ENCODE measurements at places on chromosomes 2 and 18.
A peak's percentile ranks its signal among the peaks of the same experiment; 100 is the strongest.

- no peak for DNase-seq
Observed at GRCh38 chr18:907115-907884, 2.6 kb downstream of the ADCYAP1 start.

DNA sequence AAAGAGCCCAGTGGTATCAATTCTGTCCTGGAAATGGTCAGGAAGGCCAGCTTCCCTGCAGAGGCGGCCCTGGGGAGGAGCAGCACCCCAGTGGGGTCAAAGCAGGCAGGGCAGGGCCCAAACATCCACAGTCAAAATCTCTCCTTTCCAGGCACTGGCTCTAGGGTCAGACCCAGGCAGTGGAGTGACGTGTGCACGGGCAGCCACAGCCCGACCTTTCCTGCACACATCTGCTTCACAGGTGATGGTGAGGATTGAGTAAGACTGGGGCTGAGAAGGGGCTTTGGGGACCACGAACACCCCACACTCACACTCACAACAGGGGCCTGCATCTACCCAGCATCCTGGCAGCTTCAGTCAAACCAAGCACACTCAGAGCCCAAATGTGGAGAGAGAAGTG is 97.8 kb upstream of the GLI2 start:
- no peak for DNase-seq

GRCh38 chr2:210496512-210496911 is 20.0 kb upstream of the LANCL1 start:
- no peak for DNase-seq

DNA sequence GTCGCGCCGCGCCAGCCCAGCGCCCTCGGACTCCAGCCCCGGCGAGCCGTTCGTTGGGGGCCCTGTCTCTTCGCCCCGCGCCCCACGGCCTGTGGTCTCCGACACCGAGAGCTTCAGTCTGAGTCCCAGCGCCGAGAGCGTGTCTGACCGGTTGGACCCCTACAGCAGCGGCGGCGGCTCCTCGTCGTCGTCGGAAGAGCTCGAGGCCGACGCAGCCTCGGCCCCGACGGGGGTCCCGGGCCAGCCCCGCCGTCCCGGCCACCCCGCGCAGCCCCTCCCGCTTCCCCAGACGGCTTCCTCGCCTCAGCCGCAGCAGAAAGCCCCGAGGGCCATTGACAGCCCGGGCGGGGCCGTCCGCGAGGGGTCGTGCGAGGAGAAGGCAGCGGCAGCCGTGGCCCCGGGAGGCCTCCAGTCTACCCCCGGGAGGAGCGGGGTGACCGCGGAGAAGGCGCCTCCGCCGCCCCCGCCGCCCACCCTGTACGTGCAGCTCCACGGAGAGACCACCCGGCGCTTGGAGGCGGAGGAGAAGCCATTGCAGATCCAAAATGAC is 1.4 kb downstream of the PHLPP1 start:
- DNase-seq = peak; percentile 10

DNA sequence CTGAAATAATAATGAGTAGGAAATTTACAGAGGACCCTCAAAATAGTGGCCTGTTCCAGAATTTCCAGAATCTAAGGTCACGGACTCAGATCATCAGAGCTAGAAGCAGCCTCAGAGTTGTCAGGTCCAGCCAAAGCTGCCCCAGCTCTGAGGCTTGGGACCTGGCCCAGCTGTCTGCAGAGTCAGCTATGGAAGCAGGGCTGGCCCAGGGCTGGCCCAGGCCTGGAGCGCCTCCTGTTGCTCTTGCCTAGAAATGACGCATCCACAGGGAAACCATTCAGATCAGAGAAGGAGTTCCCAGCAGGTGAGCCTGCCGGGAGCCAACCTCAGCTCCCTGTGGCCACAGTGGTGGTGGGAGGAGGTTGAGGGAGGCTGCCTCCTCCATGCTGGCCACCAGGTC is 106.7 kb upstream of the ARL4C start:
- no peak for DNase-seq

DNA sequence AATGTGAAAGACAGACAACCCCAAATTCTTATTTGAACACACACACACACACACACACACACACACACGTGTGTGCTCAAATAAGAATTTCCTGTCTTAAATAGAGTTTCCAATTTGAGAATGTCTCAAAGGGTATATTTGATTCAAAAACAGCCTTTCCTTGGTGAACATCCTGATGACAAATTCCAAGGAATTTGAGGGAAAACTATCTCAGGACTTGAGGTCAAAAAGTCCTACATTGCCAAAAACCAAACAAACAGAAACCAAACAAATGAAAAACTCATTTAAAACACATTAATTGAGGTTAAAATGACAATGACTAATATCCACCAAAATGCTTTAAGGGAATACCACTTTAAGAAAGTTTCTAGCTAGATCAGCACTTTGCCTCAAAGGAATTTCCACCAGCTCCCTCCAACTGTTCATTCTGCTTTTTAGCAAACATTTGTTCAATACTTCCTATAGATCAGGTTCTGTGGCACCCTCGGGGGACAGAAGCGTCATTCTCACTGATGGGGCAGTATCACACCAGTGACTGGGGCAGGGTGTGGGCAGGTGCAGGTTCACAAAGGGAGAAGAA is 232.1 kb upstream of the TRIB2 start:
- no peak for DNase-seq

- no peak for DNase-seq
Observed at GRCh38 chr2:56450047-56450446, 266.3 kb downstream of the CCDC85A start.

GRCh38 chr2:100730290-100730868 is 89.6 kb upstream of the NPAS2 start:
- DNase-seq = peak; percentile 76

- peak; percentile 57 for DNase-seq
Observed at GRCh38 chr18:44130376-44130942, 550.2 kb upstream of the SETBP1 start.

- peak; percentile 29 for DNase-seq
Observed at GRCh38 chr18:57107140-57107832, 39.6 kb upstream of the BOD1L2 start.

- no peak for DNase-seq
Observed at GRCh38 chr2:147232225-147232669, 612.6 kb upstream of the ACVR2A start.

- DNase-seq = no peak
Observed at GRCh38 chr18:26780520-26781325, 84.8 kb downstream of the AQP4 start.

DNA sequence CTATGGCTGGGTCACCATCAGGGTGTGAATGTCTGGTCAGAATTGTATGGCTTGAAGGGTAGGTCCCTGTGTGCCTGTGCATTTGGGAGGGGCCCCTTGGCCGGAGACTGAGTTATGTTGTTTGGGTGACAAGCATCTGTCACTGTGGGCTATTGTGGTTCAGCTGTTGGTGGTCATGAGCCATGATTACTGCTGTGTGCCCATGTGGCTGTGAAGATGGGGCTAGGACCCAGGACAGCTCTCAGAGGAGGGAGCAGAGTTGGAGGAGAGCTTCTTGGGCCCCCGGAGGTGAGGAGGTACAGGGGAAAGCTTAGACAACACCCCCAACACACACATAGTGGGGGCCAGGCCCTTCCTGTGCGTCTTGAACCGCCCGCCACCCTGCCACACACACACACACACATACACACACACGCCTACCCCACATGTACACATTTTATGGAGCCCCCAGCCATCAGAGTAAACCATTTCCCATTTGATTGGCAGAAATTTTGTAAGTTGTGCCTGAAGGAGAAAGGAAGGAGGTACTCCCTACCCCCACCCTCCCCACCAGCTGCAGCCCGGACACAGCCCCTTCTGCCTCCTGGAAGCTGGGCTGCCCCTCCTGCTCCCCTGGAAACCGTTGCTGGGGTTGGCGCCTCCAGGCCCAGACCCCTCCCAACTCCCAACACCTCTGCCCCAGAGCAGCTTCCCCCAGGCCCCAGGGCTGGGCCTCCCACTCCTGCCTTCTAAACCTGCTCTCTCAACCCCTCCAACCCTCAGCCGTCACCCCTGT is 2.0 kb downstream of the GAREM2 start:
- no peak for DNase-seq

- peak; percentile 56 for DNase-seq
Observed at GRCh38 chr2:128754246-128754724, 435.6 kb upstream of the HS6ST1 start.

- DNase-seq = no peak
Observed at GRCh38 chr2:122098306-122098705, 342.9 kb downstream of the TSN start.

GRCh38 chr18:9690418-9691188 is 17.5 kb upstream of the RAB31 start:
- DNase-seq = no peak

- no peak for DNase-seq
Observed at GRCh38 chr18:52570975-52571374, 231.0 kb downstream of the DCC start.

GRCh38 chr18:32714571-32715148 is 58.2 kb downstream of the KLHL14 start:
- peak; percentile 49 for DNase-seq

GRCh38 chr2:107028661-107029060 is 142.7 kb upstream of the ST6GAL2 start:
- no peak for DNase-seq

- DNase-seq = no peak
Observed at GRCh38 chr18:79930020-79930642, 21.3 kb downstream of the SLC66A2 start.

GRCh38 chr2:230505162-230505561 is 89.2 kb downstream of the SP100 start:
- DNase-seq = no peak

DNA sequence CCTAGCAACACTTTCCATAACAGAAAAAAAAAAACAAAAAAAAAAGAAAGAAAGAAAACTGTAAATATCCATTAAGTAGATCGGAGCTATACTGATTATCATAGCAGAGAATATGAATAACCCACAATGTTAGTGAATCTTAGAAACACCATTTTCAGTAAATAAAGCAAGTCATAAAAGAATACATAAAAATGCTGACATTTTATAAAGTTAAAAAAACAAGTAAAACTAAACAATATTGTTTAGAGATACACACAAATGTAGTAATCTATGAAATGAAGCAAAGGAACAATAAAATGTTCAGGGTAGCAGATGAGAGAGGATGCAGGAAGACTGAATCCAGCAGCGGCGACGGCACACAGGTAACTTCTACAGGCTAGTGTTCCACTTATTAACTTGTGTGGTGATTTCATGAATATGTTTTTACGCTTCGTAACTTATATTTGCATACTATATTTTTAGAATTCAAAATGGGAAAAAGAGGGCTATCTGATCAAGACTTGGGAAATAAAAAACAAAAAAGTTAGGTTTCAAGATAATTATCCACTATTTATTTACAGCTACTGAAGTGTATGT is 4.8 kb downstream of the ROCK2 start:
- DNase-seq = no peak

- DNase-seq = no peak
Observed at GRCh38 chr2:120863146-120863545, 127.5 kb downstream of the GLI2 start.

GRCh38 chr2:145007960-145008263 is 488.0 kb upstream of the ZEB2 start:
- DNase-seq = no peak

- peak; percentile 9 for DNase-seq
Observed at GRCh38 chr2:72211350-72211749, 63.7 kb upstream of the CYP26B1 start.

GRCh38 chr2:120632796-120633646 is 102.6 kb upstream of the GLI2 start:
- DNase-seq = no peak

- DNase-seq = no peak
Observed at GRCh38 chr2:44566059-44566458, 204.3 kb downstream of the CAMKMT start.

DNA sequence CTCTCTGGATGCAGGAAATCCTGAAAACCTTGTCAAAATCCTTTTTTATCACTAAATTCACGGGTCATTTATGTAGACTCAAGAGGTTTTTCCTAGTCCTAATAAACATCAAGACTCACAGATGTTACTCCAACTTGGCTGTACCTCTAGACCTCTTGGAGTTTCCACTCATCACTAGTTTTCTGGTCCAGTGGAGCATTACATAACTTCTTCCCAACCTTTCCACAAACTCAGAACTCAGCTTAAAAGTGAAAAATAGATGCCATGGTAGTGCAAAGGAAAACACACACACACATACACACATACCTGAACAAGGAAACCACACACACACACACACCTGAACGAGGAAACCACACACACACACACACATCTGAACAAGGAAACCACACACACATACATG is 807.2 kb downstream of the LRP1B start:
- DNase-seq = no peak

DNA sequence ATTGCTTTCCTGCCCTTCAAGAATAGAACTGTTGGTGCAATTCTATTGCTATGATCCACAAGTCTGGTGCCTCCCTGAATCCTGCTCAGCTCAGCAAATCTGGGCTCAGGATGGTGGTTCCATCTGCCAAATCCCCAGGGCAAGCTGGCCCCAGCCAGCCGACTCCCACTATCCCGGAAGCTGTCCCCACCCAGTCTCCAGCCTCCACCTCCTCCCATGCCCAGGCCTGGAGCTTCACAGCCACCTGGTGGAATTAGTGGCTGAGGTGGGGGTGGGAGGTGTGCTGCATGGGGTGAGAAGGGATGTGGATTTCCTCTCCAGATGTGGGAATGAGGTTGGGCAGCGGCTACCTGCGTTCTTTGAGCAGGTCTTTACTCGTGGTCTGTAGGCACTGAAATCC is 119.3 kb upstream of the SMAD2 start:
- DNase-seq = no peak

DNA sequence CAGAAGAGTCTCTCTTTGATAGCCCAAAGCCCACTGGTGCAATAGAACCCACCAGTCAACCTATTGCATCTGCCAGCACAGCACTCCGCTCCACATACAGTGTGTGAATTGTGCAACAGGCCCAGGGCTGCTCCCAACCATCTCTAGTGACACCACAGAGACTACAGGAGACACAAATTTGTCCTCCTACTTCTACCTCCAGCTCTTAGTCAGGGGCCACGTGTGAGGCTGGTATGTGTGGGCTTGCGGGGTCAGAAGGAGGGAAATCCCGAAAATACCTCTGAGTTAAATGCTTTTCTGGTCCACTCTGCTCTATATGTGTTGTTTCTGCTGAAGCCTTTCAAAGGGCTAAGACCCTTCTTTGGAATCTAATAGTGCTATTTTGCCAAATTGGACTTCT is 18.0 kb downstream of the DGUOK start:
- DNase-seq = no peak

GRCh38 chr2:102892698-102893310 is 131.0 kb downstream of the TMEM182 start:
- no peak for DNase-seq

GRCh38 chr2:174027956-174028355 is 62.8 kb upstream of the SP3 start:
- no peak for DNase-seq

- DNase-seq = no peak
Observed at GRCh38 chr2:207203056-207203455, 37.3 kb upstream of the KLF7 start.

GRCh38 chr2:198763793-198764192 is 693.9 kb downstream of the SATB2 start:
- no peak for DNase-seq

- DNase-seq = no peak
Observed at GRCh38 chr18:421247-422155, 79.0 kb downstream of the COLEC12 start.

GRCh38 chr18:32358075-32358474 is 112.6 kb downstream of the GAREM1 start:
- DNase-seq = no peak
